CD4-positive, alpha-beta T cell treated with Interleukin-6 at 100 ng/mL for 8 hours (primary cell): ENCODE measurements at places on chromosomes 4 and X.
A peak's percentile ranks its signal among the peaks of the same experiment; 100 is the strongest.

- no peak for DNase-seq
These were observed 320.4 kb upstream of the KLF3 start for GRCh38 chr4:38343608-38344007.

- peak; percentile 45 for DNase-seq
These were observed 50.0 kb upstream of the TRIM2 start for GRCh38 chr4:153154007-153154975.

- no peak for DNase-seq
These were observed 872.6 kb downstream of the FSTL5 start for GRCh38 chr4:161291222-161291621.

GRCh38 chrX:151543706-151544105, 19.8 kb upstream of the PASD1 start:
- no peak for DNase-seq

DNA sequence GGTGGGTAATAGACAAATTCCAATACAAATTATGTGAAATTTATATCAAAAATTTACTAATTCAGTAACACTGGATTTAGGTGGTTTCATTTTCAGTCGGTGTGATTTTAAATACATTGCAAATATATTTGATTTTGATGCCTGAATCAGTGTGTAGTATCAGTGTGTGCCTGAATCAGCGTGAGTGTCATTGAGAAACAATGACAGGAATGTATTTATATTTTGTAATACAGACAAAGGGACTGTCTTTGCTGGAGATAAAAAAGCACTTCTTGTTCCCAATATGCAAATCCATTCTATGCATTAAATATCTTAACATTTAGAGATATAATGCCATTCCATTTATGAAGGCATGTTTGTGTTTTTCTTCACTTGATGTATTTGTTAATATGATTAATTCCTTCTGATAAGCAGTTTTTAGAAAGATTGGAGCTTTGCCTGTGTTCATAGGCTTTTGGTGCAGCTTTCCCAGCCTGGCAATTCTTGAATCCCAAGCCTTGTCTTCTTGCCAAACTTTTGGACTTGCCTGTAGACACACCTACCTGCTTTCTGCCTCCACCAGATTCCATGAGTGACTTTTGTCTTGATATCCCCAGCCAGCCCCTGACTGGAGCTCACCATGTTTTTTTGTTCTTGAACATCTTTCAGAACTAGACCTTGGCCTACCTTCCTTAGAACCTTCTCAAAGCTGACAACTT, 243.8 kb downstream of the ADGRL3 start:
- DNase-seq, result no peak

GRCh38 chrX:152897222-152898131, at the start of gene ZNF185:
TSS of gene ZNF185 (plus strand) at chrX:152898067. CDS start at chrX:152914490, 16,423 bp downstream.
- DNase-seq, result no peak

DNA sequence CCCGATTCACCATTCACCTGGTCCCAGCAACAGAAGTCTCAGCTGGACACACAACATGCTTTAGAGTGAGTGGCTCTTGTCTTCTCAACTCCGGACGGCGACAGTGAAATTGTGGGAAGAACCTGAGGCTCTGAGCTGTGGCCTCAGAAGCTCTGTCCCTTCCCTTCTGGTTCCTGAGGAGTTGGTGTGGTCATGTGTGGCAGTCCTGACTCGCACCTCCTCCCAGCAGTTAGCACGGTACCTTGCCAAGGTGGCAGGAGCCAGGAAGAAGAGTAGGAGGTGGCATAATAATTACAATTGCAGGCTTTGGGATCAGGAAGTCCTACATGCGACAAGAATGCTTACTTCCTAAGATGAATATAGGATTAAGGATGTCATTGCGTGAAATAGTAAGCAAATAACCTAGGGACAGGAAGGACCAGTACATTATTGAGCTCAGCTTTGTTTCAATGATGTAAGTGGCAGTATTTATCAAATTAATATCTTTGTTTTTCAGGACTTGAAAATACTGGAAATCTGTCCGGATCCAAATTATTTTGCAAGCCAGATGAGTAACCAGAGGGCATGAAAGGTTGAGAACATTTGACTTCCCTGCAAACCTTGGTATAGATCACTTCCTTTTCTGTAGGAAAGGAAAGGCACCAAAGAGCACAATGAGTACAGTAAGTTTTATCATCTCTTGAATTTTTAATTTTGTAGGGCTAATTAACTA, 21.1 kb downstream of the RNF4 start:
- no peak for DNase-seq

DNA sequence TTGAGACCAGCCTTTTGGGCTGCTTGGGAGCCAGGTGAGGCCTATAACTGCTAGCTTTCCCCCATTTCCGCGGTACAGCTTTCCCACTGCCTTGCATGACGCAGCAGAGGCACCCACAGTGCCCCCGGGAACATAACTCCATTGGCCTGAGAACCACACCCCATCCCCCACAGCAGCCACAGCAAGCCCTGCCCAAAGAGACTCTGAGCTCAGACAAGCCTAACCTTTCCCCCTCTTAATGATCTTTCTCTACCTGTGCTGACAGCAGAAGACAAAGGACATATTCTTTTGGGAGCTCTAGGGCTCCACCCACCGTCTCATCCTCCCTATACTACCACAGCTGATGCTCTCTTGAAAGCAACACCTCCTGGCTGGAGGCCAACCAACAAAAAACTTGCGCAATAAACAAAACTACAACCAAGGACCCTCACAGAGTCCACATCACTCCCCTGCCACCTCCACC, 114.8 kb downstream of the FANCB start:
- no peak for DNase-seq

DNA sequence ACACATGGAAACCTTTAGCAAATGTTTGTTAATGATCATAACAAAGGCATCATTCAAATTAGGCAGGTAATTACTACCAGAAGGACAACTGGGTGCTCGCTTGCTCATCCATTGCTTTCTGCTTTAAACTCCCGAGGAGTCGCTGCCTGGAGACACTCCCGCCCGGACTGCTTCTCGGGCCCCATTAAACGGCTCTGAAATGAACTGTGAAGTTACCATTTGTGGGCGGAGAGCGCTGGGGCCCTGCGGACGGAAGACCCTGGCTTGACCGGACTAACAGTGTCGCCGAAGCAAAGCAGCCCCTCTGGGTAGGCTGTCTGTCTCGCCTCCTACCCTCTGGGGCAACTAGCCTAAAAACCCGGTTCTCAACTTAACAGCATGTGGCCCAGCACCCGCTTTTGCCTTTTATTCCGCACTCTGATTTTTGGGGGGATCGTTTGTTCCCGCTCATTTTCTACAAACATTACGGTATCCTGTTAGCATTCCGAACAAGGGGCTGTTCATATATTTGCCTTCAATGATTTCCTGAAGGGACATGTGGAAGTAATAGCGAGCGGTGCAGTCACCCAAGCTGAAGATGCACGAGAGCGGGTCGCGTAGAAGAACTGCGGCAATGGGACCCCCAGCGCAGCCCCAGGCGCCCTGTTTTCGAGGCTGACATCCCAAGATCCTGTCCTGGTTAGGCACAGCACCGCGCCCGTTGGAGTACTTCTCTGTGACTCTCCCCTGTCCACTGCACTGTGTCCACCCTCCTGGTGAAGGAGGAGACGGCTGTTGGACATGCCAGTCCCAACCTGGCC, 1.6 kb upstream of the PDGFRA start:
- DNase-seq, result no peak

DNA sequence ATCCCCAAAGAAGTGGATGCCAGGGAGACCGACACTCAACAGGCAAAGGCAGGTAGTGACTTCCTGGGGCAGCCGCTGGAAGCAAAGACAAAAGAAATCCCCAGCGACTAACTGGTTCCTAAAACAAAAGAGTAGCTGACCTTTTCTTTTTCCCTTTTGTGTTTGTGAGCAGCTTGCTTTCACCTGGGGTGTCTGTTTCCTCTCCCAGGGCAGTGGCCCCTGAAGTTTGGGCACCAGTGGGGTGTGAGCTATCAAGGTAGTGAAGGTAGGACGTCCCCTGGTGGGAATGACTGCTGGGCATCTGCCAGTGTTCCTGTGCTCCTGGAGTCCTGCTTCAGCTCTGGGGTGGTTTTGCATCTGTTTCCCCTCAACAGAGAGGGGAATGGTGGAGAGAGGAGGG, 41.6 kb upstream of the STIM2 start:
- no peak for DNase-seq

DNA sequence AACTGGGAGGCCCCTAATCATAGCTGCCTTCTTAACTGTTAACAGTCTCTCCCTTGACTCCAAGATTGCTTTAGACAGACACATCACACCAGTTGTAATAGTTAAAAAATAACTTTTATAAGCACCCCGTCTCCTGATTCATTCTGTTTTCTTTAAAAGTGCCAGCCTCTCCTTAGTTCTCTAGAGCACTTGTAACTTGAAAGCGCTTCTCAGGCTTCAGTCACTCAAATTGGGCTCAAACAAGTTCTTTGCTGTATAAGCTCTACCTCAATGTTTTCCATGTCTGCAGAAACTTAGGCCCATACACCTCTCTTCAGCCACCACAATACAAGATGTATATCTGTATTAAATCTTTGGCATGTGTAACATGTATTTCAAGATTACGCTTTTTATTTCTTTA, 169.6 kb downstream of the GABRG1 start:
- no peak for DNase-seq

GRCh38 chr4:86506591-86506990, 87.5 kb upstream of the PTPN13 start:
- no peak for DNase-seq

DNA sequence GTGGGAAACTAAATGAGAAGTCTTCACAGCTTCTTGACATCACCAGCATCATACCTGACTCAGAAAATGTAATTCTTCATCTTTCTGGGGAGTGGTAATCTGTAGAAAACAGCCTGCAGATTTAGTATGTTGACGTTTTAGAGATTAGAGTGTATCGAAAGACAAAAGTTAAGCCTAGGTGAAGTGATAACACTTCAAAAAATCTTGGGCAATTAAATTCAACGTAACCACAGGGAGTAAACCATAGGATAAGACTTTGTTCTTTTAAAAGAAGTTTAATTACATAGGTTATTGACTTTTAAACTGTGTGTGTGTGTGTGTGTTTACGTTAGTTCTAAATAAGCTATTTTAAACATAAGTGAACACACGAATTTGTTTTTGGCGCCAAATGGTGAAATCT, 1.8 kb upstream of the CXCL5 start:
- DNase-seq, result no peak

DNA sequence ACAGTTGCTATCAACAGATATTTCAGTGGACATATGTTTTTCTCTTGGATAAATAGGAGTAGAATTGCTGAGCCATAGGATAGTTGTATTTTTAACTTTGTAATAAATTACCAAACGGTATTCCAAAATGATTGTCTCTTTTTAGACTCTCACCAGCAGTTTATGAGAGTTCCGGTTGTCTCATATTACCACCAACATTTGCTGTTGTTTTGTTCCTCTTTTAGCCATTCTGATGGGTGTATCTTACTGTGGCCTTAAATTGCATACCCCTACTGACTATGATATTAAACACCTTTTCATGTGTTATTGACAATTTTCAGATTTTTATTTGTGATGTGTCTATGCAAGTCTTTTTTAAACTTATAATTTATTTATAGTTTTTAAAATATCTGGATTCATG, 39.7 kb downstream of the SNX25 start:
- no peak for DNase-seq

DNA sequence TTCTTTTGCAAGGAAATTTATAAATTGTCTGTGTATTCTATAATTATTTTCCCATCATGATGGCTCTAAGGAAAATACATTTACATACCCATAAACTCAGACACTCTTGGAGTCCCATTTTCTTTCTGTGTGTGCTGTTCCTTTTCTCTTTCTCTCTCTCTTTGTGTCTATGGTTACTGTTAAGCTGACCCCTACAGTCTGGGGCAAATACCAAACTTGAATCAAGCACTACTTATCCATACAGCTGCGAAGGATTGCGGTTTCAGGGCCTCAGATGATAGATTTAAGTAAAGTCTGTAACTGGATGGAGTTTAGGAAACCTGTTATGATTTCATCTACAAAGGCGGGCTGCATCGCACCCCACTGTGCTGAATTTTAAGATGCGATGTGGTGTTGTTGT, 150.2 kb downstream of the SHROOM3 start:
- no peak for DNase-seq

DNA sequence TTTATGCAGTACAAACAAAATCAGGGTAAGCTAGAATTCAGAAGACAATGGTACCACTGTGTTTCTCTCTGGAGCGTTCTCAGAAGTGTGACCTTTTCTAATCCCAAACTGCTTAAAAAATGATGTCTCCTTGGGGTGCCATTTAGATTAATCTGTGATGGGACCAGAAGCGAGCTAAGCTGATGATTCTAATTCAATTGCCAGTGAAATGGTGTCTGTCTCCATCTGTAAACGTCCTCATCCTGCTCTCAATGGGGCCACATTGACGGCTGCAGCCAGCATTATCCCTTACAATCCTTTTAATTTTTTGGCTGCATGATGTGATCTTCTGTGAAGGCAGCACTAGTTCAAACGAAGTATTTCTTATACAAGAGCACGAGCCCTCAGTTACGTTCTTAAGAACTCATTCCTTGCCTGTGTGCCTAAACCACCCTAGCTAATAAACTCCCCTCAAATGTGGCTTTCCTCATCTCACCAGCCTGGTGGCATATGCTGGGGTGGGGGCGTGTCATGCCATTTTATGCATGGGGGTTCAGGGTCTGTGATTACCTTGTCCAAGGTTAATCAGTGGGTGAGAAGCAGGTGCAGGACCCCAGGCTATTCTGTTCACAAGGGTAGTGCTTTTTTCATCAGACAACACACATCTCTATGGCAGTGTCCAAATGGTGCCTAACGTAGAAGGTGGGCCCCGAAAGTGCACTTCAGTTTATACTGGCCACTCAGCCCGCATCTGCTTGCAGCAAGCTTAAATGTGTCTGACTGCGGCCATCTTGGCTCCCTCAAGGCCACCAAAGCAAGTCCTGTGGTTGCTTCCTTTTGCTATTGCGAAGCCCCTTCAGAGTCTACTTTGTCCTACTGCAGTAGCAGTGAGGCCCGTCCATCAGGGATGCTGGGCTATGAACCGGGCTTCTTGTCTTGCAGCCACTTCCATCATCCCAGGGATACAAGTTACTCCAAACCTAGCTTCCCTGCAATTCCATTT, 45.7 kb upstream of the SLC2A9 start:
- no peak for DNase-seq

- no peak for DNase-seq
These were observed 41.9 kb downstream of the F11 start for GRCh38 chr4:186307916-186308315.

- DNase-seq, result no peak
These were observed 146.6 kb upstream of the DGKK start for GRCh38 chrX:50617183-50617582.

DNA sequence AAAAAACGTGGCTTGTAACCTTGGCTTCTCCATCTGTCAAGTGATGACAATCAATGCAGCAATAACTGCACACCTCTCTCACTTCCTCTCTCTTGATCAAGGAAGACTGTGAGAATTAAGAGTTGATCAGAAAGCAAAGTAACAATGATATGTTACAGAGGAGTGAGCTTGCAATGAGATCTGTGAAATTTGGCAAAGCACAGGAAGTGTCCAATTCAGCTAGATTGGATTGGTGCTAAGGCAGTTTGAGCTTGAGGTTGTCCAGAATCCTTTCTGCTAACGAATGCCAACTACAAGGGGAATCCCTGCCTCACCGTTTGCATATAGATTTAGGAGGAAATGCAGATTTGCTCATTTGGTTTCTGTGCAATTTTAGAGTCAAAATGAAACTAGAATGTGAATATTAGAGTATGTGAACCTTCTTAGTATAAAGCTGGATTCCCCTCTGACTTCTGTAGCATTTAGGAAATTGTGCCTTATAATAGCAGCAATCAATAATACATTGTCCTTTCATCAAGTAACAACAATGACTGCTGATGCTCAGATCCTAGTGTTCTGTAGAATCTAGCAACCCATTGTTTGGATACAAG, 346.4 kb downstream of the PTTG2 start:
- DNase-seq, result peak; percentile 19
